Cardiac muscle cell (in vitro differentiated cells and primary cell): ENCODE measurements at places on chromosomes 13 and 19. TPM values are rescaled to one million over a fixed set of nuclear protein-coding genes. Genes with fewer than 3 reads are reported as not detected.

DNA sequence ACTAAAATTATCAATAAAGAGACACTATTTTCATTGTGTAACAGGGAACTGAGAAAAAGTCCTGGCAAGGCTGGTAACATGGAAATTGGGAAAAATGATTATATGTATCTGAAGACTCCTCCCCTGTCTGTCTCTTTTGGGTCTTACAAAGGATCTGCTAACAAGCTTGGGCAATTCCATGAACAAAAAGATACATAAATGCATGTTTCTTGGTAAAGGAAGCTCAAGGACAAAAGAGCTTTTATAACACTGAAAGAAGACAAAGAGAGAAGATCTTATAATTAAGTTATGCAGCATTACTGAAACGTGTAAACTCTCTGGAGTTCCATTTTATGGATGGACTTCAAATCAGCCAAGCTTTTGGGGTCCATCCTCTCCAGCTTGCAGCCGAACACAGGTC is 29.2 kb downstream of the EFNB2 start:
- DNase-seq: no peak

DNA sequence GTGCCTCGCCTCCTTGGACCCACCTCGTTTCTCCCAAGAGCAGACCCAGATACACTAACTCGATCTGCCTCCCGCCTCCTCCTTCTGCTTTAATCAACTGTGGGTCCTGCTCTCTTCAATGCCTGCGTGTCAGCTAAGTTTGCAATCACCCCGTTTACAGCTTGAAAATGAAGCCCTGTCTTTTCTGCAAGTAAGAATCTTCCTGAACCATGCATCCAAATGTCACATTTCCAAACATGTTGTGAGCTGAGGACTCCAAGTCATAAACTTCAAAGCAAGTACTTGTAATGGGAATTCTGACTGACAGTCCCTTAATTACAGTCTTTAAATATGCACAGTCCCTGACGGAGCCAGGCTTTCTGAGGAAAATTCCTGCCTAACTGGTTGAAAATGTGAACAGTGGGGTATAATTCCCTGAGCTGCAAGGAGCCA is 154.9 kb upstream of the UQCRFS1 start:
- no peak for DNase-seq

GRCh38 chr13:97570442-97570841 is 136.5 kb downstream of the RAP2A start:
- DNase-seq: no peak

- DNase-seq: peak; percentile 38
Observed at GRCh38 chr13:76790980-76791819, 95.0 kb downstream of the KCTD12 start.

DNA sequence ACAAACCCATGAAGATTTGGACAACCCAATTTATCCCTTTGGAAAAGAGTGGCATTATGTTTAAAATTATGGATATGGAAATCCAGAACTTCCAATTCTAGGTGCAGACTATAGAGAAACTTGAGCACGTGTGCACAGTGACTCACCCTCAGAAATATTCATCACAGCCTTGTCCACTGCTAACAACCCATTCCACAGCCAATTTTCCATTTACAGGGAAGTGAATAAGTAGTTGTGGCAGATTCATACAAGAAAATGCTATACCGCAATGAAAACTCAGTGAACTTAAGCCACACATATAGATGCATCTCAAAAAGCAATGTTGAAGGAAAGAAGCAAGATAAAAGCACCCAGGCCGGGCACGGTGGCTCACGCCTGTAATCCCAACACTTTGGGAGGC is 133.3 kb downstream of the USP12 start:
- no peak for DNase-seq

The EPS8L1 gene
- 2.0 and 3.9 TPM in 2 replicates for total RNA-seq

The EBI3 gene
- total RNA-seq: not detected in 2 replicates
